Activated naive CD4-positive, alpha-beta T cell (primary cell): ENCODE measurements at places on chromosomes 3 and 15.

GRCh38 chr3:196081002-196081833 is 672 bp downstream of the TFRC start:
- DNase-seq, result peak; percentile 42

DNA sequence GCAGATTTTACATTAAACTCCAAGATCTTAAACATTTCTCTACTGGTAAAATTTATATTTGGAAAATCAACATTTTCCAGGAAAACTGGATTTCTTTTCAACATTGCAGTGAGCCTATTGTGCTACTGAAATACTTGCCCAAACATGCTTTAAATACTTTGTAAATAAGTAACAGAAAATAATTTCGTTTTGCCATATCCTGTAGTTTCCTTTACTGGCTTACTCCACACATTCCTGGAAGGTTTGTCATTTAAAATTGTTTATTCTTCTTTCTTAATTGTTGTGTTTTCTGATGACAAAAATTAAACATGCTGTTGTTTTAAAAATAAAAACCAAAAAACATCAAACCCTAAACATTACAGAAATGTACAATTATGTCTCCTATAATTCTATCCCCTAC is 22.0 kb downstream of the ACAD11 start:
- DNase-seq, result no peak

DNA sequence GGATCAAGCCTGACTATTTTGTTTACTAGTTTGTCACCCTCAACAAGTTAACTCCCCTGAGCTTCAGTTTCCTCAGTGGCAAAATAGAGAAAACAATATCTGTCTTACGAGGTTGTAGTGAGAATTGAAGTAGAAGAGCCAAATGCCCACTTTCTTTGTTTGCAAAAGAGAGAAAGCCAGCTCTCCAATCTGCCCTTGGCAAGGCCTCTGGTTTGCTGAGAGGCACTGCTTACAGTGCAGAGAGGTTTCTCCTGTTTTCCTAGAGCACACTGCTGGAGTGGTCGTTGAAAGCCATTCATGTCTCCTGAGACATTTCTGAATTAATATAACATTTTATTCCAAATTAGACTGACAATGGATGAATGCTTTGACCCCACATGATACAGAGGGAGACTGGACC is 260.5 kb upstream of the IGF1R start:
- DNase-seq, result no peak

DNA sequence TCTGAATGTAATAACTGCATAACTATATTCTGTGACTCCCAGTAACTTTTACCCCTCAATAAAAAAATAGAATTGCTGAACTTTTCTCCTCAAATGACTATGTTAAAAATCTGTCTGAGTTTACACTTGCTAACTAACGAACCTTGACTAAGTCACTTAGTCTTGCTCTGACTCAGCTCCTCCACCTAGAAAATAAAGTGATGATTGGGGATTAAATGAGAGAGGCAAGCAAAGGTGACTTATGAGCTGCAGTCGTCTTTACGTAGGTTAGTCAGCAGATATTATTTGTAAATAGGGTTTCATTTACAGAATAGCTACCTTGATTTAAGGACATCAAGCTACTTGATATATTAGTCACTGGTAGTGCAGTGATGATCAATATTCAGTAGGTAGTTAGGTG is 476.9 kb downstream of the MECOM start:
- DNase-seq, result no peak

- no peak for DNase-seq
Observed at GRCh38 chr15:63612300-63612699, 15.1 kb downstream of the FBXL22 start.

DNA sequence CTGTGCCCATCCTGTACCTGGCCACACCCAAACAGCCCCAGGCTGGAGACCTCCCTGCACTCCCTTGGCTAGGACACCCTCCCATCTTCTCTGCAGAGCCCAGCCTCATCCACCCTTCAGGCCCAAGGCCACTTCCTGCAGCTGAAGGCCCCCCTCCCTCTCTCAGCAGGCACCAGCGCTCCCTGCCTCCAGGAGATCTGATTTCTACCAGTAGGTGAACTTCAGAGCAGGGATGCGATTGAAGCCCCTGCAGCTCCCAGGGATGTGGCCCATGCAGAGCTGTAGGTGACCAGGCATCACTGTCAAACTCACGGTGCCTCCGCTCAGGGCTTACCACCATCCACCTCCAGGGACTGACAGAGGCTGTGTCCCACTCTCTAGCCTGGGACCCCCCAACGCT is 96.3 kb downstream of the NUP210 start:
- no peak for DNase-seq

DNA sequence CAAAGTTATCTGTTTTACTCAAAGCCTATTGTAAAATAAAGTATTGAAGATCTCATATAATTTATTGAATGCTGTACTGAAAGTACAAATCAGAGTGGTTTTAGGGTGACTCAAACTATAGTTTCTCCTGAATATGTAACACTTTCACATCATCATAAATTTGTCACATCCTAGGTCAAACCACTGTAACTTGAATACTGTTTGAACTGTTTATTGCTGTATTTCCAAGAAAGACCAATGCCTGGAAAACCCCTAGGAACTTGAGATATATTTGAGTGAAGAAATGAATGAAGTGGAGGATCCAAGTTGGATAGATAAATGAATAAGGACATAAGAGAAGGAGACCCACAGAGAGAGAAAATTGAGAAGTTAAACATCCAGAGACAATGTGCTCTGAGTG is 348.2 kb downstream of the GRM7 start:
- no peak for DNase-seq

GRCh38 chr15:68259883-68260282 is 17.7 kb upstream of the FEM1B start:
- DNase-seq, result no peak

GRCh38 chr3:62238003-62238402 is 135.3 kb downstream of the FEZF2 start:
- no peak for DNase-seq

DNA sequence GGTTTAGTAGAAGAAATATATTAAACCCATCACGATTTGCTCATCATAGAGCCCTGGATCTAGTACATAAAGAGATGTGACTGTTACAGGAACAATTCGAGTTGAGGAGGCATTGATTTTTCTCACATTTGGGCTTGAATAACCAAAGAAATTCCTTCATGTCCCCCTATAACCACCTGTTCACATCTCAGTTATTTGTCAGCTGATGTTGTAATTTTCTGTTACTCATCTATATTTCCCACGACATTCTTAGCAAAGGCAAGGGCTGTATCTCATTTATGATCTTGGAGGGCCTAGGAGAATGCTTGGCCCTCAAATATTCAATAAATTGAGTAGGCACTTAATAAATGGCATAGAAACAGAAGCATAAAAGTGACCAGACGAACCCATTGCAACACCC is 36.4 kb upstream of the GYG1 start:
- no peak for DNase-seq

DNA sequence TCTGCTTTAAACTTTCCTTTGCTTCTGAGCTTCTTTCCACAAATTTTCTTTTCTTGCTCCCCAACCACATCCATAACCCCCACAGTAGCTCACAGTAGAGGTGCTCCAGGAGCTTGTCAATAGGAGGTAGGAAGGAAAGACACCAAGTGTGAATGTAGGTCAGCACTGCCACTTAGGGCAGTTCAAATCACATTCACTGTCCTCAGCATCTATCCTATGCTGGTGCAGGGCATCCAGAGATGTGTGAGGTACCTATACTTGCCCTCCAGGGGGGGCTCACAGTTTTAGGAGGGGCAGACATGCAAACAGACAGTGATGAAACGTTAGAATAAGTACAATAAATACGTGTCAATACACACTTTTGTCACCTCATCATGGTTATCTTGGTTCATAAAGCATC is 1.5 kb upstream of the SPSB4 start:
- DNase-seq, result no peak

GRCh38 chr15:48625126-48625525 is 20.4 kb downstream of the FBN1 start:
- no peak for DNase-seq

DNA sequence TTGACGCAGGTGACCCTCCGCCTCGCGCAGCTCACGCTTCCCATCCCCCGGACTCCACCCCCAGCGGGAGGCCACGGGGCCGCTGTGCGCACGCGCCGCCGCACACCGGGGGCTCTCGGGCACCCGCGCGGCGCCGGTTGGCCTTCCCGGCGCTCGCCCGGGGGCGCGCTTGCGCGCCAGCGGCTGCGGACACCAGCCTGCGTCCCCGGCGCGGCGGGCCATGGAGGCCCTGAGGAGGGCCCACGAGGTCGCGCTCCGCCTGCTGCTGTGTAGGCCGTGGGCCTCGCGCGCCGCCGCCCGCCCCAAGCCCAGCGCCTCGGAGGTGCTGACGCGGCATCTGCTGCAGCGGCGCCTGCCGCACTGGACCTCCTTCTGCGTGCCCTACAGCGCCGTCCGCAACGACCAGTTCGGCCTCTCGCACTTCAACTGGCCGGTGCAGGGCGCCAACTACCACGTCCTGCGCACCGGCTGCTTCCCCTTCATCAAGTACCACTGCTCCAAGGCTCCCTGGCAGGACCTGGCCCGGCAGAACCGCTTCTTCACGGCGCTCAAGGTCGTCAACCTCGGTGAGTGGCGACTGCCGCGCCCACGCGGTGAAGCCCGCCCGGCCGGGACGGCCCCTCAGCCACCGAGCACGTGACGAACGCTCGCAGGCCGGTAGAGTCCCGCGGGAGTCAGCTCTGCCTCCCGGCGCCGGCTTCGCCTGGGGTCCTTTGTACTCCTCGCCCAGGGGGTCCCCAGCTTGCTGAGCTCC is at the start of gene C15orf61:
Gene C15orf61 (plus strand): TSS at position 103 of the 754 bp plus-strand sequence. CDS start 118 bp downstream, at position 221.
- peak; percentile 80 for DNase-seq

DNA sequence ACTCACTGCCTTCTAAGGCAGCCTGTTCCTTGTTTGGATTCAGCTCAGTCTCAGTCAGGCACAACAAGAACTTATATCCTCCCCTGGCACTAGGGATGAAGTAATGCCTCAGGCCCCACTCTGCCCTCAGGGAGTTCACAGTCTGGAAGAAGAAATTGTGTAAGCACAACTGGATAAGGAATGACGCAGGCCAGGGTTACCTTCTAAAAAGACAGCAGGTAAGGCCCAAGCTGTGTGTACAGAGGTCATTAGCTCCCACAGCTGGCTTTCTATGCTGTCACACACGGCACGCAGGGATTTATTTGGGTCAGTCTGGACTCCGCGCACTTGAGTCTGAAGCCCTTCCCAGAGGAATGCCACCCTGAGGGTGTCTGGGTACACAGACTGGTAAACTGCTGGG is 82.9 kb downstream of the IQSEC1 start:
- no peak for DNase-seq

DNA sequence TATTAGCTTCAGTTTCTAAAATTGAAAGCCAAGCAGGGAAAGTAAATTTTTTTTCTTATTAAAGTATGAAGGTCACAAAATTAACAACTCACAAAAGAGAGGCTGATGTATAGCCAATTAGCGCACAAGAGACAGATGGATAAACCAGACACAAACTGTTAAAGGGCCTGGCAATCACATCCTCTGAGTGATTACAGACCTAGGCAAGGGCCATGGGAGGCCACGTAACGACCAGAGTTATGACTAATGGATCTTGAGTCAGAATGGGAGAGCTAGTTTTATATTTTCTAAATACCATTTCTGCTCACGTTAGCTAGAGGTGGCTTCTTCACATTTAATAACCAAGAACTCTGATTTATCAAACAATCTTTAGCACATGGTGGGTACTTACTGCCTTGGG is 17.8 kb upstream of the SCAMP5 start:
- no peak for DNase-seq

GRCh38 chr3:33918126-33918756 is 119.8 kb downstream of the PDCD6IP start:
- no peak for DNase-seq

- DNase-seq, result no peak
Observed at GRCh38 chr3:27840807-27841594, 118.9 kb upstream of the EOMES start.

DNA sequence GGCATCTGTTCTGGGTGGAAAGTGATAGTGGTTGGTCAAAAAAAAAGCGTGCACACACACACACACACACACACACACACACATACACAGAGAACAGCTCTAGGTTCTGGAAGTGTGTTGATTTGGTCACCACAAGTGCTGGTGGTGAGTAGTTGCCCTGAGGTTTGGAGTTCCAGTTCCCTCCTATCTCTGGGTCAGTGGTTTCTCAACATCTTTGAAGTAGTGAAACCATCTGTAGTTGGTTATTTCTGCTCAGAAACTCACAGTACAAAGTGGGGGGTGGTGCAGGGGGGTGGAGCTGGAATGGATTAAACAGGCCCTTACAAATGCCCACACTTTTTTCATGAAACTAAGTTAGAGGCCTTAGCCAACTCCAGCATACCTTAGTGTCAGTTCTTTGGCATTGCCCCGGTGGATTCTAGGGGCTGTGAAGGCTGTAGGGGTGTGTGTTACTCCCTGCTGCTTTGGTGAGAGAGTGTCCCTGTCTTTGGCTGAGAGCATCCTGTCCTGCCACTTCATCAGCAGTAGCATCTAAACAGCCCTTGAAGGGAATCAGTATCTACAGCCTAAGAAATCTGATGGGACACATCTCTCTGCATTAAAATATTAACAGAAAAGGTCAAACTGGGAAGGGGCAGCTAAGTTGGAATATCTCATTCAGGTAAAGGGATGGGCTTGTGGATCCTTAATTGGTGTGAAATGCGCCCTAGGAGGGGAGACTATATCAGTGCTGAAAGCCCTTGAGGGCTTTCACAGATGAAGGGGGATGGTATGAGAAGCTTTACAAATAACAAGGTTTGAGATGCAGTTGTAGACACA is 20.6 kb downstream of the SMAD3 start:
- DNase-seq, result no peak

GRCh38 chr3:187616307-187616972 is 53.8 kb downstream of the SST start:
- peak; percentile 10 for DNase-seq

DNA sequence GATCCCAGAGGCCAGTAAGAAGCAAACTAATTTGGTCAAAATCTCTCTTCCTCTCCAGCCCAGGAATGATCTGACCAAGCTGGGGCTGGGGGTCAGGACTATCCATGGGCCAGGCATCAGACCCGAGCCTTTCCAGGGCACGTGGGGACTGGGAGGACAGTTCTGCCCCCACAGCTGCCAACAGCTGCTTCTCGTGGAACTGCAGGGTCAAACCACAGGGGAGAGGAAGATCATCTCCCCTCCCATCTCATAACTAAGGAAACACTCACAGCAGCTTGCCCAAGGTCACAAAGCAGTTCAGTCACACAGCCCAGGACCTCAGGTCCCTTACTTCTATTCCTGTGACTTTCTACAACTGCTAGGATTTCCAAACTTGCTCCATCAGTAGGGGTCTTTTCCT is 47.1 kb downstream of the DAPK2 start:
- DNase-seq, result no peak

DNA sequence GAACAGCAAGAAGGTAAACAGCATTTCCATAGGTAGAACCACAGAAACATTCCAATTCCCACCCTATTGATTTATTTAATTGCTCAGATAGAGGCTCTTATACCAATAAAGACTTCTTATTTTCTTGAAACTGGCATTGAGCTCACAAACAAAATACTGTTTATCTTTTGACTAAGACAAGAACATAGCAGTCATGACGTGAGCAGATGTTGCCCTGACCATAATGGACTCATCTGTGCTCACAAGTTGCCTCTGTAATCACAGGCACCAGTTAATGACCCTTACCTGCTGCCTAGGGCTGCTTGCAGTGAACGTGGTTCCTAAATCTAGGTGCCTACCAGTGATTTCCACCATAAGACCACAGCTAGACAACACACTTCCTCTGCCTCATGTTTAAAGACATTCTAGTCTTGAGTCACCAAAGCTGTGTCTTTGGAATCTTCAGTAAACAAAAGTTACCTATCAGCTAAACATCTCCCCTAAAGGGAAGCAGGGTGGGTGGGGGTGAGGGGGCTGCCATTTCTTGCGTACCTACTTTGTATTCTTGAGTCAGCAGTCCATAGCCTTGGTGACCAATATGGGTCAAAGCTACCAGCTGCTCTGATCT is 2.1 kb downstream of the FYCO1 start:
- DNase-seq, result no peak
